Thymus (tissue), 14 donors: ENCODE measurements at places on chromosomes 13 and 19.

GRCh38 chr19:14412996-14413692 is 6.0 kb downstream of the DDX39A start:
- DNase-seq = no peak

- DNase-seq = no peak
These were observed 5.6 kb downstream of the C5AR1 start for GRCh38 chr19:47315125-47315821.

DNA sequence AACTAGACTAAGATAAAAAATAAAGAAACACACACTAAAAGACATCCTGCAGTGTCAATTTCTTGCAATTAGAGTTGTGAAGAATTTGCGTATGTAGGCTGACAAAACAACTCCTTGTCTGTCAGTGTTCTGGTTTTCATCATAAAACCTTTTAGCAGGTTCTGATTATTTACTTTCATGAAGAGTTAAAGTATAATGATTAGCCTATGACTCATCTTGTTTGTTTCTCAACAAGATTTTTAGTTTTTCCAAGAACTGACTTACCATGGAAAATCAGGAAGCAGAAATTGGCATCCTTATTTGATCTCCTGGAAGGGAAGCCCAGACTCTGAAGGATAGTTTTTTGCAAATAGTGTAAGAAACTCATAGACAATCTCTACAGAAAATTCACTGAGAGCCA is 848.7 kb upstream of the PCDH9 start:
- DNase-seq = no peak

GRCh38 chr19:1101337-1101698 is 2.5 kb upstream of the GPX4 start:
- DNase-seq = no peak

GRCh38 chr19:7004313-7004931 is 16.8 kb downstream of the MBD3L2B start:
- peak; percentile 58 for DNase-seq

DNA sequence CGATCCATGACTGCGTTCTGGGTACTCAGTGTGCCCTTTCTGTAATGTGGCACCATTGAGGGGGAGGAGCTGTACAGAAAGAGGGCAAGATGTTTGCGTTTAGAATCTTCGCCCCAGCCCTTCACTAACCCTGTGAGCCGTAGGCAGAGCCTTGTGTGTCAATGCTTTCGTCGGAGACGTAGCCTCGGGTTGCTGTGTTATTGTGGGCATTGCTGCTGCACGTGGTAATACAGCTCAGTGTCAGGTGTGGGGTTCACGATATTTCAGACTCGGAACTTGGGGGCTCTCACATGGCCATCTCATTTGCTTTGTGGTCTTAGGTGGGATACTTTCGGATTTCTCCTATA is 6.1 kb downstream of the RPS9 start:
- DNase-seq = no peak

GRCh38 chr13:23567906-23568460 is 2.2 kb upstream of the TNFRSF19 start:
- no peak for DNase-seq

- DNase-seq = no peak
These were observed 983 bp downstream of the LINGO3 start for GRCh38 chr19:2306971-2307370.

- DNase-seq = no peak
These were observed 14.2 kb downstream of the CHERP start for GRCh38 chr19:16527971-16528521.

GRCh38 chr13:100301418-100301817 is 212.5 kb downstream of the PCCA start:
- no peak for DNase-seq

- no peak for DNase-seq
These were observed 310.9 kb downstream of the ZNF536 start for GRCh38 chr19:30682999-30683536.

GRCh38 chr13:64527561-64527960 is 2702.6 kb downstream of the PCDH9 start:
- no peak for DNase-seq

DNA sequence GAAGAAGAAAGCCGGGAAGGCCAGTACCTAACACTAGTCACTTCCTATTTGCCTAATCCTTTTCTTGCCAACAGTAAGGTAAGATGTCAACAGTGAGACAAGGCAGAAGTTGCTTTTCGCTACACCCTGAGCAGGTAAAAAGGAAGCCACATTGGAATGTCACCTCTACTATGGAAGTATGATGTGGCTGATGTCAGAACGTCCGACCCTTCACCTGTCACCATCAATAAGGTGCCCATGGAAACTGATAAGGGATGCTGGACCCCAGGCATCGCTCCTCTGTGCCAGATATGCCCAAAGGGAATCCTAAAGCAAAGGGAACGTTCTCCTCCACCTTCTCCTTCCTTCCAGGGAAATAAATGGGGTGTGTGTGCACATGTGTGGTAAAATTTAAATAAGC is 34.3 kb downstream of the COL4A1 start:
- DNase-seq = no peak

- DNase-seq = no peak
These were observed 6.3 kb downstream of the THSD1 start for GRCh38 chr13:52399708-52400107.

DNA sequence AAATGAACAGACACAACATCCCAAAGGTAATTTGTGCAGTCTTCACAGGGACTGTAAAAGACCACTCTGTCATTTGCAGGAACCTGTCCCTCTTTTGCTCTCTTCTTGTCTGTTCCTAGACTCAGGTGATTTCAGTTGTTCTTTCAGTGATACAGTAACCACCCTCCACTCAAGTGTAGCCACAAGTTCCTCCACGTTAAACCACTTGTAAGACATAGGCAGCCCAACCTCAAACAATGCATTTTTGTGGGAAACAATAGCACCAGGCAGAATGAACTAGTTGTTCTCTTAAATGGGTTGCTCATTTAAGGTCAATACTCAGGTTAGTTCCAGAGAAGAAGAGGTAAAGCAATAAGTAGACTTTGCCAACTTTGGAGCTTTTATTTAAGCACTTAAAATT is 359.4 kb downstream of the MZT1 start:
- peak; percentile 5 for DNase-seq

DNA sequence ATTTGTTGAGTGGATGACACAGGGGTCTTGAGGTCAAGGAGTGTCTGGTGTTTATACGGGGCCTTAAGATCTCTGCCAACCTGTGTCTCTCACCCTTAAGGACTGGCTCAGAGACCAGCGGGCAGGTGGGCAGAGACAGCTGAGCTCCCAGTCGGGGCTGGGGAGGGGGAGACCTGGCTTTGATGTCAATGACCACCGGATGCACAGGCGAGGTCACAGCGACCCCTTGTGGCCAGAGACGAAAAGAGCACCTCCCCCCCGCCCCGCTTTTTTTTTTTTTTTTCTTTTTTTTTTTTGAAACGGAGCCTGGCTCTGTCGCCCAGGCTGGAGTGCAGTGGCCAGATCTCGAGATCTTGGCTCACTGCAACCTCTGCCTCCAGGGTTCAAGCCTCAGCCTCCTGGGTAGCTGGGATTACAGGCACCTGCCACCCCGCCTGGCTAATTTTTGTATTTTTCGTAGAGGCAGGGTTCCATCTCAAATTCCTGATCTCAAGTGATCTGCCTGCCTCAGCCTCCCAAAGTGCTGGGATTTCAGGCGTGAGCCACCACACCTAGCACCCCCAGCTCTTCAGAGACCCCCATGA is 12.1 kb upstream of the KLK14 start:
- no peak for DNase-seq

DNA sequence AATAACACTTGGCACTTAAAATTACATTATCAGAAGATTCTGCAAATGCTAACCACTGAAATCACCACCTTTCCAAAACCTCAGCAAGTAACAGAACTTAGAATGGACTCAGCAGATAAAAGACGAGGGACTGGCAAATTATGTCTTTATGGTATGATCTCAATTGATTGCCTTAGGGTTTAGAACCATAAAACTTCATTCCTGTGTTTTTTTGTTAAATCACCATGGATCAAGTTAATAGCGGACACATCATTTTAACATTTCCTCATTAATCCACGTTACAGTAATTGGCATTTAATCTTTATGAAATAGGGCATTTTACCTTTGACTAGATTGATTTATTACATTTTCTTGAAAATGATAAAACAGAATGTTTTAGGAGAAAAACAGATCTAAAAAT is 2070.3 kb downstream of the PCDH9 start:
- DNase-seq = no peak

GRCh38 chr13:26941345-26942174 is 181.0 kb upstream of the GPR12 start:
- no peak for DNase-seq

- no peak for DNase-seq
These were observed 1174.2 kb downstream of the DIAPH3 start for GRCh38 chr13:58989556-58989955.

- DNase-seq = no peak
These were observed 12.0 kb upstream of the CEACAM21 start for GRCh38 chr19:41563854-41564514.

DNA sequence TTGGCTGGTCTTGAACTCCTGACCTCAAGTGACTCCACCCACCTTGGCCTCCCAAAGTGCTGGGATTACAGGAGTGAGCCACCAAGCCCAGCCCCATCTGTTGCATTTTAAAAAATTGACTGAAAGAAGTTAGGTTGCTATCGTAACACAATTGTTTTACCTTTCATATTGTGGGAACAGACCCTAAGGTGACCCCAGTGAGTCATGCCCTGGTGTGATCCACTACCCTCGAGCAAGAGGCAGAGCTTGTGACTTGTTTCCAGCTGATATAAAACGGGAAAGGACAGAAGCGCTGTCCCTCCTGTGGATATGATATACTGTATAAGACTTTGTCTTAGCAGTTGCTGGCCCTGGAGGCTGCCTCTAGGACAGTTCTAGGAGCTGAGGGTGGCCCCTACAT is 308.6 kb downstream of the HS6ST3 start:
- no peak for DNase-seq

DNA sequence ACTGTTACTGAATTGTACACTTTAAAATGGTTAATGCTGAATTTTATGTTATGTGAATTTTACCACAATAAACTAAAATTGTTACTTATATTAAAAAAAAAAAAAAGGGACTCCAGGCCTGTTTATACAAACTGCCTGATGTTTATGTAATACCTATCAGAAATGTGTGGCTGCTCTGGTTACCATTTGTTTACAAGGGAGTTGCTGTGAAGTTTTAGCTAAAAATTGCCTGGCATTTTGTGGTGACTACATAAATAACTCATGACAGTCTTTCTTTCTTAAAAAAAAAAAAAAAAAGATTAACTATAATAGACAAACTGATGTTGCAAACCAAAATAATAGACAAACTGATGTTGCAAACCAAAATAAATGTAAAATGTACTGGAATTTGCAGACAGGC is 71.8 kb downstream of the CDADC1 start:
- DNase-seq = no peak

DNA sequence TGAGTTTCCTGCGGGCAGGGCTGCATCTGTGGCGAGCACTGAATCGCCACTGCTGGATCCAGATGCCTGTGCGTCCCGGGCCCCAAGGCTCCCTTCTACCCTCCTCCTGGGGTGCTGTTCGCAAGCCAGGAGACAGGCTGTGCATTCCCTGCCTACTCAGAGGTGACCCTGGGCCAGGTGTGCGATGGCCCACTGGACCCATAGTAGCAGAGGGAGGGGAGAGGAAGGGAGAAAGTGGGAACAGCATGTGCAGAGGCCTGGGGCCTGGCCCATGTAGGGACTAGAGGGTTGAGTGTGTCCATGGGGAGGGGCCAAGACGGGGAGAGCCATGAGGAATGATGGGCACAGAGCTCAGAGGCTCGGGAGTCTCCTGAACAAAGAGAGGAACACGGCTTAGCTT is 27.3 kb downstream of the CARM1 start:
- no peak for DNase-seq

- no peak for DNase-seq
These were observed 299.2 kb upstream of the KLHL1 start for GRCh38 chr13:70407486-70407885.

- DNase-seq = no peak
These were observed 690.9 kb downstream of the SLITRK6 start for GRCh38 chr13:85108356-85108755.

DNA sequence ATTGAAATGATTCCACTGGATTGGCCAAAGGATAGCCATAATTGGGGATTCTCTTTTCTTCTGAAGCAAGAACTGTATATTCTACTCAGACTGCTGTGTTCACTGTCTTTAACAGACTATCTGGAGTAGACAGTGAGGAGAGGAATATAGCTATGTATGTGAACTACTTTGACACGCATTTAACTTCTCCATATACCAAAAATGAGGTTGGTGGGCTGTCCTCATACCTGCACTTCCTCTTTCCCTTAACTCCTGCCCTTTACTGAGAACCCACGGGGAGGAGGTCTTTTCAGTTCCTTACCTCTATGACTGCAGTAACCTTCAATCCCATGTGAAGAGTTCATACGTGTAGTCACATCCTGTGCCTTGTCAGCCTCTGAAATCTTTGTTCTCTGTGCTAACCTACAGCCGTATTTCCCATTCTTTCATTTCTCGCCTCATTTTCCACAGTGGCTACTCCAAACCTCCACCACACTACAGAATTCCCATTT is 305.8 kb downstream of the MTUS2 start:
- no peak for DNase-seq

- DNase-seq = no peak
These were observed 196.8 kb downstream of the KLF12 start for GRCh38 chr13:73937441-73937840.

- DNase-seq = no peak
These were observed 3.9 kb upstream of the ZNF135 start for GRCh38 chr19:58054901-58055874.

- no peak for DNase-seq
These were observed 92.3 kb downstream of the TNFSF13B start for GRCh38 chr13:108361769-108362168.

DNA sequence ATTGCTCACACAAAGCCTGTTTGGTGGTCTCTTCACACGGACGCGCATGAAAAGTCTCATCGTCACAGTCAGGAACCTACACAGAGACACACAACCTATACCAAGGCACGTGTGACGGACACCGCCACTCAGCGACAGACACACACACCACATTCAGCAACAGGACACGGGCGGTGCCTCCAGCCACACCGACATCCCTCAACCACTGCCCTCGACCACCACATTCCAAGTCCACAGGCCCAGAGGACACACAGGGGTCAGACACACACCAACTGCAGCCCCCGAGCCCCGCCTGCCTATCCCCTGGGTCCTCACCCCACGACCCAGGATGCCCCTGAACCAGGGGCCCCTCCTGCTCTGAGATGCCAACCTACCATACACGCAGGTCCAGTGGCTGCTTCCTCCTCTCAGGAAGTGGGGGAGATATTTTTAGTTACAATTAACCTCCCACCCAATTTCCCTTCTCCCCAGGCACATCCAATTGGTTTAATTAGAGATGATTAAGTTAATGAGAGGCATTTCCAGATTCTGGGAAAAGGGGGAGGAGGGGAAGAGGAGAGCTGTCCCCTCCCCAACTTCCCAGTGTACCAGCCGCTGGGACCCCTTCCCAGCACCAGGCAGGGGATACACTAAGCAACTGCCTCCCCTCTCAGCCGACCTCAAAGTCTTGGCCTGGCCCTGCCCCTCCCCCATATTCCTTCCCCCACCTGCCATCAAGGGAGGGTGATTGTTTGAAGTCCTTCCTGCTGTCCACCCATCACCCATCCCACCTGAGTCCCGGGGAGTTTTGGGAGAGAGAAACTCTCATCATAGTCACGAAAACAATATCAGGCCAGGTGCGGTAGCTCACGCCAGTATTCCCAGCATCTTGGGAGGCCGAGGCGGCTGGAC is 20.4 kb downstream of the MEIS3 start:
- no peak for DNase-seq
